Immature natural killer cell (primary cell): ENCODE measurements at places on chromosomes 2 and 18. TPM values are rescaled to one million over a fixed set of nuclear protein-coding genes. Genes with fewer than 3 reads are reported as not detected.

- H3K4me1 ChIP-seq = no peaks in the 10 kb centered on the region
- no peaks in the 10 kb centered on the region for H3K36me3 ChIP-seq
- no peak overlapping the region for H3K4me3 ChIP-seq
- no peak for DNase-seq
- H3K27ac ChIP-seq = no peak overlapping the region
Observed at GRCh38 chr2:8877894-8878293, 40.5 kb upstream of the KIDINS220 start.

The TUBB8B gene
- polyA plus RNA-seq = not detected

DNA sequence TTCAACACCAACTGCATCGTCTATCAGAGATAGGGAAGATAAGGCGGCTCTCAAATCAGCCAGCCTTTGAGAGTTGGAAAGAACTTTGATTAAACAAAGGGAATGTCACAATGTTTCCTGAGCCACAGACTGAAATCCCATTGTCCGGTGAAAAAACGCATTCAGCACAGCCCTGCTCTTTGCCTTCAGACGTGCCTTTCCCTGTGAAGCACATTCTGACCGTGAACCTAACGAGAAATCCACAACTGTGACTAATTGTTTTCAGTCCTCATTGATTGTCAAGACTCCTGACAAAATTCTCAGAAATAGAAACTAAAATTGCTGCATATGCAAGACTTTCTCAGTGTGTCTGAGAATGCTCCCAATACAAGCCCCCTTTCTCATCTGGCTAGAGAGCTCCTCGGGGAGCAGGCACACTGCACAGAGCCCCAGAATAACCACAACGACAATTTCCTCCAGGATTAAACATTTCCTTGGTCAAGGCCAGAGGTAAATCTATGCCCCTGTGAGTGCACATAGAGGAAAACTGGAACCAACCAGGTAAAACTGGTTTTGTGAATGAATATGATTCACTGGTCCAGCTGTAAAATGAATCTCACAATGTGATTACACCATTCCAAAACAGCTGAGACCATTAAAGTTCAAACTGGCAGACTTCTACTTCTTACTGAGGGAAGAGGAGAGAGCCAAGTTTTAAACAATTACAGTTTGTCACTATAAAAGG lies 561.9 kb upstream of the ID2 start:
- no peak overlapping the region for H3K27ac ChIP-seq
- peaks cover 5% of the 10 kb centered on the region for H3K36me3 ChIP-seq
- DNase-seq = no peak
- H3K4me3 ChIP-seq = no peak overlapping the region
- no peaks in the 10 kb centered on the region for H3K27me3 ChIP-seq

DNA sequence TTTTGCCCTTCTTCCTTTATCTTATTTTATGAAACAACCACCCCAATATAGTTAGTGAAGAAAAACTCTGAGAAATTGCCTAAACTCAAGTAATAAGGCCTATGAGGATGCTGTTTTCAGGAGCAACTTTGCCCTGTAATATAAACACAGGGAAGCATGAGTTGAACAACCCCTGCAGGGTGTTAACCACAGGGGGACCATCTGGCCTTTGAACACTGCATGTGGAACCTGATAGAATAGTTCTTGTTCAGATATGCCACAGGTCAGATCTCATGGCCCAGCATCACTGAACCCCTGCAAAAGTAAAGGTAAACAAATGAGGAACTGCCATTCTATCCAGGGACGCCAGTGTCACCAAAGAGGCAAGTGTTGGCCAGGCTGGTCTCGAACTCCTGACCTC lies 82.6 kb downstream of the MAPK4 start:
- DNase-seq = no peak
- no peak overlapping the region for H3K27ac ChIP-seq
- H3K4me3 ChIP-seq = no peak overlapping the region
- H3K36me3 ChIP-seq = no peaks in the 10 kb centered on the region

DNA sequence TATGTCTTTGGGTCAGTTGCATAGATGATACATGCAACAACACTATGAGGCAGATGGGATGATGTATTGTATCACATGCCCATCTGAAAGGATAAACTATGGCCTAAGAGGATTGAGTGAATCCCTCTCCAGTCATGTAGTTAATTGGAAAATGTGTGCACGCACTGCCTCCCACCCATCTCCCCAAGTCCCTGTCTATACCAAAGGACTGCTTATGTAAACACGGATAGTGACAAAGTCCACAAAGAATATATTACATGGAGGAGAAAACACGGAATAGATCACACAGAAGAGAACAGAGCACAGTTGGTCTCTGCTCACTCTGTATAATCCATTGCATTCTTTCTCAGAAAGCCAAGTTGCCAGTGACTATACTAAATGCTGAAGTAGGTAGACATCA lies 82.4 kb downstream of the NCKAP5 start:
- no peaks in the 10 kb centered on the region for H3K4me1 ChIP-seq
- no peak overlapping the region for H3K27ac ChIP-seq
- H3K4me3 ChIP-seq = no peak overlapping the region
- H3K36me3 ChIP-seq = no peaks in the 10 kb centered on the region
- no peak for DNase-seq

GRCh38 chr2:106358521-106358920 lies 109.7 kb downstream of the RGPD3 start:
- no peak overlapping the region for H3K4me3 ChIP-seq
- no peak overlapping the region for H3K27ac ChIP-seq
- no peaks in the 10 kb centered on the region for H3K4me1 ChIP-seq
- H3K36me3 ChIP-seq = no peaks in the 10 kb centered on the region

DNA sequence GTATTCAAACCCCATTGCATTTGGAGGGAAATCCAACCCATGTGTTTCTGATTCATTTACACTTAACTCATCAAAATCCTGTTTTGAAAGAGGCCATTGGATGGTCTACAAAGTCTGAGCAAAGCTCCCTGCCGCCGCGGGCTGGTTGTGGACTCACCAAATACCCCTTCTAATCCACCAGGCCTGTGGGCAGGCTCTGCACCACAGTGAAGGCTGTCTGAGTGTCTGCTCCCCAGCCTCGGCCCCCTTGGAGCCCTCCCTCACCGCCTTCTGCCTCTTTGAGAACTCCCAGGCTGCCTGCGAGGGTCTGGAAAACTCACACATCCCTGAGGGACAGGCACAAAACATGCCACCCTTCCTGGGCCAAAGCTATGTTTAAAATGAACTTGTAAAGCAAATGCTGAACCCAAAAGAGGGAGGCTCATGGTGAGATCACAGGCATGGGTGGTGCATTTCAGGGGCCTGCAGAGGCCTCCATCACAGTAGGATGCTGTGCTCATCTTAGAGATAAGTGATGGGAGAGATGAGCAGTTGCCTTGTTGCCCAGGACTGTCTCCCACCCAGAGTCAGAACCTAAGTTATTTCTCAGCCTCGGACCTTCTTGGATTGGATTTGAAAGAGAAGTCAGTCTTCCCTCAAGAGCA lies 225.0 kb downstream of the CYP26B1 start:
- peaks cover 3% of the 10 kb centered on the region for H3K27me3 ChIP-seq
- no peak overlapping the region for H3K4me3 ChIP-seq
- no peaks in the 10 kb centered on the region for H3K4me1 ChIP-seq
- no peak for DNase-seq
- H3K27ac ChIP-seq = no peak overlapping the region
- H3K36me3 ChIP-seq = no peaks in the 10 kb centered on the region

DNA sequence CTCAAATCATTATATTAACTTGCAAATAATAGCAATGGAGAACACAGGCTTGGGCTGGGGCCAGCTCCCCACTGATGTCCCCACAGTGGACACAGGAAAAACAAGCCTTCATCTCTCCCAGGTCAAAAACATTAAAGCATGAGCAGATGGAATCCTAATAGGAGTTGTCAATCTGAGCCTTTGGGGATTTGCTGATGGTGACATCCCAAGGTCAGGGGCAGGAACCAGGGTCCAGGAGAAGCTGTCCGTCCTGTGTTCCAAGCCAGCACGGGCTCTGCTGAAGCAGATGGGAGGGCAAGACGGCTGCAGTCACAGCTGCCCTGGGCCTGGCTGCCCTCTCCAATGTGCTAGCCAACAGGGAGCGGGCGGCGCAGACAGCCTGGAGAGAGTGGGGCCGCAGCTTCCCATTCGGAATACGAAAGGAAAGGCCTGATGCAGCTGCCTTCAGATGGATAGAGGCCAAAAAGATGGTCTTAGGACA lies 135.5 kb downstream of the NDUFA10 start:
- H3K36me3 ChIP-seq = peaks cover 3% of the 10 kb centered on the region
- peaks cover 6% of the 10 kb centered on the region for H3K27me3 ChIP-seq
- H3K4me3 ChIP-seq = no peak overlapping the region

DNA sequence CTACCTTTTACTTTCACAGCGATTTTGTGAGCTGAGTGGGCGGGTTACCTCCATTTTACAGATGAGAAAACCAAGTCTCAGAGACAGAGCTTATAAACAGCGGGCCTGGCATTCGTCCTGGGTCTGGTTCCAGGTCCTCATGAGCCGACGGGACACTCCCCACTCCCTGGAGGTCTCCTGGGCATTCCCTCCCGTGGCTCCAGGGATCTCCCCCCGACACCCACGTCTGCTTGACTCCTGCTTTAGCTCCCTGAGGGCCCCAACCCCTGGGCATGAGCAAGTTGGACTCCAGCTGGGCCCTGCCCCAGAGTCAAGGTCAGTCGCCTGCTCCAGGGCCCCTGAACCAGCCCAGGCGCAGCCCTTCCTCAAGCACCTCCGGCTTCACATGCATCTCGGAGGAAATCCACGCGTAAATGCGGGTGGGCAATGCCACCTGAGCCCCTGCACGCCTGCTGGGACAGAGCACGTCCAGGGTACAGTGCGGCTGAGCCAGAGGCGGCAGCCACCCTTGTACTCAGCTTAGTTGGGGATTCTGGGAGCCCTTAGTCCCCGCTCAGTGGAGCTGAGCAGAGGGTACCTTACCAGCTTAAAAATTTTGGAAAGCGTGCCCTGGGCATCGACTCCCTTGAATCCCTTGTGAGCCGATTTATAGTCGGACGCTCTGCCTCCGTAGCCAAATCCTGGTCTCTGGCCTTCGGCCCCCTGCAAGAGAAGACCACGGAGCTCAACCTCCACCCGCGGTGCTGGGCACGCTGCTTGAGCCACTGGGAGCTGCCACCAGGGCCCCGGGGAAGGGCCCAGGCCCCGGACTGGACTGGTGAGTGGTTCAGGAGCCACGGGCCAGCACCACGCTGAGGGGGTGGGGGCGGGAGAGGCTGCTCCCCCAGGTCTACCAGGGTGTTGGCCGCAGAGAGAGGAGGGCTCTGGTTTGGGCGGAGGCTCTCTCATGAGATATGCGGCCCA lies 148.1 kb downstream of the MBP start:
- peaks cover 11% of the 10 kb centered on the region for H3K27me3 ChIP-seq
- H3K4me1 ChIP-seq = peaks cover 8% of the 10 kb centered on the region
- no peak overlapping the region for H3K27ac ChIP-seq
- H3K4me3 ChIP-seq = no peak overlapping the region
- peaks cover 15% of the 10 kb centered on the region for H3K36me3 ChIP-seq
- no peak for DNase-seq

GRCh38 chr2:152432206-152432653 lies 97.3 kb downstream of the FMNL2 start:
- H3K36me3 ChIP-seq = no peaks in the 10 kb centered on the region
- no peaks in the 10 kb centered on the region for H3K27me3 ChIP-seq
